ENCODE measurements at places on chromosomes 7 and 10.

DNA sequence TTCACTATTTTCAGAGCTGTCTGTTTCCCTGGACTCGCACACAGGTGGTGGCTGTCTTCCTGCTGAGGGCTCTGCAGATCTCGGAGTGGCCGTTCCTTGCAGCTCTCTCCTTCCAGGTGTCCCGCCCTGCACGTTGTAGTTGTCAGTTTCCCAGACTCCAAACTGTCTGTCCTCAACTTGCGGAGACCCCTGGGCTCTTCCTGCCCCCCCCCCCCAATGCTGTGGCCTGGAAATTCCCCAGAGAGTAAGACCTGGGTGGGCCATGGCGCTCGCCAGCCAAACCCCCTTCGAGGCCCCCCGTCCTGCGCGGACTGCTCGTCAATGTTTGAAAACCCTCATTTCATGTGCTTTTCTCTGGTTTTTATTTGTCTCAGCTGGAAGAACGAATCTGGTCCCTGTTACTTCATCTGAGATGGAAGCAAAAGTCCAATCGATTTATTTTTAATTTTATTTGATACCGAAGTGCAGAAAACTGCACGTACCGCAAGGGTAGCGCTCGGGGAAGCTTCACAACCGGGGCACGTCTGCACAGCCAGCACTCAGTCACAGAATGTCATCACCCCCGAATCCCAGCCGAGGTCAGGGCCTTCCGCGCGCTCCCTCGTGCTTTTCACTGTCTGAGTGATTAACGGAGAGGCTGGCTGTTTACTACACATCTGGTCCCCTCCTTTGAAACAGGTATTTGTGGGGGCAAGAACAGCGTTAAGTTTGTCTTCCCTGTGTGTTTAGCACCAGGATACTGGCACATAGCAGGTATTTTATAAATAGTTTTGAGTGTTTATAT lies 46.4 kb upstream of the NKX6-2 start:
- DNase-seq = peak; percentile 29

DNA sequence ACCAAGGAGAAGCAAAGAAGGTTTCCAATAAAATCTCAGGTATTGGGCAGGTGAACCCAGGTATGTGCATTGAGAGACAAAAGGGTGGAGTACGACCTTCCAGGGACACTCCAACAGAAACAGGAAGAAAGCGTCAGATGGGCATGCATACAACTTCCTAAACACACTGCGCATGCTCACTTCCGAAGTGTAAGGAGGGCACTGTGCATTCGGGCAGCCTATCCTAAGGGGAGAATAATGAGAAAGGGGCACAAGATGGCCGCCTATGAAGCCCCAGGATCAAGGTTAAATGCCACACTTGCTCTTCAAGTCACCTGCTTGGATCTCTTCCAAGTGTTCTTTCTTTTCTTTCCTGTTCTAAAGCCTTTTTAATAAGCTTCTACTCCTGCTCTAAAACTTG lies 39.4 kb upstream of the PRSS1 start:
- DNase-seq = no peak

GRCh38 chr7:86445285-86445684 lies 198.4 kb upstream of the GRM3 start:
- no peak for DNase-seq

DNA sequence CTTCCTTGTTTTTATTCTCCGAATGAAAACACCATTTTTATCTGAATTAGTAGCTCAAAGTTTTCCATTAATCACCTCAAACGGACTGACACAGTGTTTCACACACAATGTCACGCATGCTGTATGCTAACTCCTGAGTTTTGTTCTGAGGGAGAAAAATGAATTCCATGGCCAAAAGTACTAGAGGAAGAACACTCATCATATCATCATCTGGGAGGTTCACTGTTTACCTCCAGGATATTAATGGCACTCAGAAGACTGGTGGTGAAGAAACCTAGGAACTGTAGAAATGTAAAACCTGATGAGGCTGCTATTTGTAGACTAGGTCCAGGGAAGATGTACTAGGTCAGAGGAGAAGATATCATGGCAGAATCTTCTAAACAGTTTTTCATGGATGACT lies 395.6 kb upstream of the ETV1 start:
- no peak for DNase-seq

DNA sequence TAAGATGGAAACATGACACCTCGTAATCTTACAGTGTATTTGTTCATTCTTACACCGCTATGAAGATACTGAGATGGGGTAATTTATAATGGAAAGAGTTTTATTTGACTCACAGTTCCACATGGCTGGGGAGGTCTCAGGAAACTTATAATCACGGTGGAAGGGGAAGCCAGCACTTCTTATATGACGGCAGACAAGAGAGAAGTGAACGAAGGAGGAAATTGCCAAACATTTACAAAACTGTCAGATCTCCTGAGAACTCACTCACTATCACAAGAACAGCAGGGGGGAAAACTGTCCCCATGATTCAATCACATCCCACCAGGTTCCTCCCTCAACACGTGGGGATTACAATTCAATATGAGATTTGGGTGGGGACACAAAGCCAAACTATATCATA lies 282.3 kb downstream of the HGF start:
- DNase-seq = no peak

- no peak for DNase-seq
Observed at GRCh38 chr7:36153571-36154097, 580 bp downstream of the EEPD1 start.

GRCh38 chr7:155452505-155453295 lies 5.2 kb upstream of the EN2 start:
- DNase-seq = no peak

- no peak for DNase-seq
Observed at GRCh38 chr10:19788902-19789301, 27.3 kb upstream of the PLXDC2 start.

GRCh38 chr10:63384001-63384400 lies 81.8 kb downstream of the JMJD1C start:
- DNase-seq = no peak

- no peak for DNase-seq
Observed at GRCh38 chr7:88256906-88257305, 37.1 kb upstream of the SRI start.

DNA sequence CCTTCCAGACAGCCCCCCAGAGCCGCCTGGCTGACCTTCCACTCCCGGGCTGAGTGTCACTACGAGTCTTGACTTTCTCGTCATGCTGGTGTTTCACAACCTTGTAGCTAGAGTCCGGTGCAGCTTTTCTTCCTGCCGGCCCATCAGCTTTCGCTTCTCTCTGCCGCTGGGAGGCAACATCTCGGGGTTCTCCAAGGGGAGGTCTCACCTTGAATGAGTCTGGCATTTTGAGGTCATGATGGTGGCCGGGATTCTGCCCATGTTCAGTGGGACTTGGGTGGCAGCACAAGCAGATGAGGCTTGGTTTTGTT lies 285.2 kb downstream of the CAMK1D start:
- no peak for DNase-seq

DNA sequence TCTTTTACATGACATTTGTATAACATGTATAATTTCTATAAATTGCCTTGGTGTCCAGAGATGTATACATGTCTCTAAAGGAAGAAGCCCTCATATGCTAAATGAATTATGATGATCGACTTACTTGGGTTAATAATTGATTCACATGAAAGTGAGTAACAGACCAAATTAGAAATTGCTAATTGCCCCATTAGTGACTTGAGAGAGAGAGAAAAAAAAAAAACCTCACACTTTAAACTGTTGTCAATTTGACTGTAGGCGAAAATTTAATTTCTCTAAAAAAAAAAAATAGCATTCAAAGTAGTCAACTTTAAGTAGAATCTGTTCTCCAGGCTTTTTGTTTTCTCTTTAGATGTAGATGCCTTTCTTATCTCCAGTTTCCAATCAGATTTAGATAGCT lies 383.3 kb downstream of the SH2D4B start:
- no peak for DNase-seq

- no peak for DNase-seq
Observed at GRCh38 chr10:28442403-28442802, 90.5 kb upstream of the WAC start.

- DNase-seq = no peak
Observed at GRCh38 chr7:98107313-98107721, 655 bp downstream of the LMTK2 start.

DNA sequence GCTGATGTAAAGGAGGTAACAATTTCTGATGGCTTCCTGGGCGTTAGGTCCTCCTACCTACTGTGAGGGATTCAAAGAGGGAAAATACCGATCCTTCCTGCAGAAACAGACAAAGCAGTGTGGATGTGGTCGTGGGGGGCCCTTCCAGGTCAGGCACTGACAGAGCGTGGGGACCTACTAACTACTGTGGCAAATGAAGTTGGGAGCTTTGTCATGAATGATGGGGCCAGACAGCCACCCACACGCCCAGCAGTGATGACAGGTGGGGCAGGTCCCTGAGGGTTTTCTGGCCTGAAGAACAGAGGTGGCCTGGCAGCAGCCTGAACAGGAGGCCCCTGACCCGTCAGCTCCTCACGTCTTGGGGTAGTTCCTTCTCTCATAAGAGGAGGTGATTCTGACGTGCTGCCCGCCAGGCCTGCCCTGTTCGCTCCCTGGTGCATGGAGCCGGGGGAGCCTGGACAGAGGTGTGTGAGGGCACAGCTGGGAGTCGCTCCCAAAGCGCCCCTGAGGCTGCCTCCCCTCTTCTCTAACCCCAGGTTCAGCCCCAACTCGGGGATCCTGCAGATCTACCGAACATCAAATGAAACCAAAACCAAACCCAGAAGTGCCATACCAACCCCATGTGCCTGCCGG lies 4.2 kb downstream of the ATP6V0E2 start:
- no peak for DNase-seq

DNA sequence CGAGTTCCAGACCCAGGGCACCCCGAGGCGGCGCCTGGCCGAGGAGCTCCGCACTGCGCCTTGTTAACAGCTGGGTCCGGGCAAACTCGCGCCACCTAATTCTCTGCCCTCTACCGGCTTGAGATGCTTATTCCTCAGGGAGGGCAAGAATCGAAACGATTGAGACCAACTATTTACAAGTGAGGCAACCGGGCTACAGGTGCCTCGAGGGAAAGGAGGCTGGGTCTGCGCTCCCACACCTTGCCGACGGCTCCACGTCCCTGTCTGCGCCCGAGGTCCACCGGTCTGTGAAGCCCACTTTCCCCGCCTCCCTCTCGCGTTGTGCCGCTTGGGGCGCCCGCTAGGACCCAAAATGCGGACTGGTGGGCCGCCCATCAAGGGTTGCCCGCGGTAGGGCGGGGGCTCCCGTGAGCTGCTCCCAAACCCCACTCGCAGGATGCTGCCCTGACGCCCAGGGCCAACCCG lies 527 bp downstream of the AKR1B1 start:
- DNase-seq = peak; percentile 72

- DNase-seq = peak; percentile 35
Observed at GRCh38 chr10:5565671-5566581, 41.2 kb downstream of the CALML3 start.

- DNase-seq = no peak
Observed at GRCh38 chr10:115949282-115949844, 323.6 kb downstream of the GFRA1 start.

- DNase-seq = no peak
Observed at GRCh38 chr10:60420991-60421894, 31.6 kb upstream of the ANK3 start.

GRCh38 chr10:110372656-110373055 lies 67.9 kb upstream of the SMNDC1 start:
- no peak for DNase-seq

GRCh38 chr10:70596860-70597809 lies 5.4 kb downstream of the PRF1 start:
- DNase-seq = peak; percentile 70

DNA sequence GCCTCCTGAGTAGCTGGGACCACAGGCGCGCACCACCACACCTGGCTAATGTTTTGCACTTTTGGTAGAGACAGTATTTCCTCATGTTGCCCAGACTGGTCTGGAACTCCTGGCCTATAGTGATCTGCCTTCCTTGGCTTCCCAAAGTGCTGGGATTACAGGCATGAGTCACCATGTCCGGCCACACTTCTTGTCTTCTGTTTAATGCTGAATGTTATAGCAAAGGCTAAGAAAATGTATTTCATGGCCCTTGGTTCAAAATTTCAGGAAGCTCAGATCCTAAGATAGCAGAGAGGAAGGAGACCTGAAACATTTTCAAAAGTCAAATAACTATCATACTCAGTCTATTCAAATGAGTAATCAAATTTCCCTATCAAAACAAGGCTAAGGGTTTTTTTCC lies 229.6 kb downstream of the BAMBI start:
- DNase-seq = no peak

GRCh38 chr7:141073173-141073640 lies 657 bp upstream of the TMEM178B start:
- peak; percentile 58 for DNase-seq

DNA sequence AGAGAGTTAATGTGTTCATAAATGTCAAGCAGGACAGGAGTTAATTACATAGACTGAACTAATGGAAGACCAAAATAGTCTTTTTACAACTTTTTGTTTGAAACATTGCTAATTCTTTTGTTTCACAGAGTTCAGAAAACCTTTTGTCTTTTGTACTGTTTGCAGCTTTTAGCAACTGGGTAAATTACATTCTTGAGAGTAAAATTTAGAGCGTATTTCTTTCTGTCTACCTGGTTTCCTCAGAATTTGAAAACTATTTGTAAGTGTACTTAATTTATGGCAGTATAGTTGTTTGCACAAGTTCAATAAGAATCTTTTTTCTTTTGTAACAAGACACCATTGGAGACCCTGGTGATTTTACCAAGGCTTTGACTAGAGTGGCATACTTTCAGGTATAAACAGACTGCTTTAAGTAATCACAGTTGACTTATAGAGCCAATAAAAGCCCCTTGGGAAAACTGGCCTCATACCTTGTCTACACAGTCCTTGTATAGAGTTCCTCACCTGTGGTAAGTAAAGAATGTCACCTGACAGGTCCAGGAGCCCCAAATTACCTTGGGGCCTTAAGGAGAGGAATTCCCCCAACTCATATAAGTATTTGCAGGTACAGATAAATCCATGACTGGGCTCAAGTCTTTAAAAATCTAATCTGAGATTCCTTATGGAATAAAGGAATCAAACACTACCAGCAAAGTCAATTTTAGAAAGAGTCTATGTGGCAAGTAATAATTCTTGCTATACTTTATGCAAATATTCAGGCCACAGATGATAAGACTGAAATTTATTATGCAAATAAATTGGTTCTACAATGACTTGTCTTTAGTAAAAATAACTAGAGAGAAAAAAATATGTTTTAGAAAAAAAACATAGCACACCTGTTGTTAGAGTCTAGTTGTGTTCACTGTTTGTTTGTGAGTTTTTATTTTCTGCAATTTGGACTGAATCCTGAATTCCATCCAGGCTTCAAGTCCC lies 23.6 kb upstream of the CREB3L2 start:
- no peak for DNase-seq

GRCh38 chr10:42952349-42952748 lies 124.5 kb upstream of the RET start:
- peak; percentile 45 for DNase-seq

DNA sequence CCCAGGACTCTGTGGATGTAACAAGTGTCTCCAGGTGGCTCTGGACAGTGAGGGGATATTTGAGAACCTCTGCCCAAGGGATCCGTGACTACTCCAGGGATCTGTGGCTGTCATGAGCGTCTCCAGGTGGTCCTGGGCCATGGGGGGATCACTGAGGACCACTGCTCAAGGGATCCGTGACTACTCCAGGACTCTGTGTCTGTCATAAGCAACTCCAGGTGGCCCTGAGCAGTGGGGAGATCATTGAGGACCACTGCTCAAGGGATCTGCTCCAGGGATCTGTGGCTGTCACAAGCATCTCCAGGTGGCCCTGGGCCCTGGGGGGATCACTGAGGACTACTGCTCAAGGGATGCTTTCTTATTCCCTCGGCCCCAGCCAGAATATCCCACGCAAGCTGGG lies 133.2 kb upstream of the ADARB2 start:
- no peak for DNase-seq
